ENCODE measurements at places on chromosomes 6 and 20.

GRCh38 chr6:167770291-167770955 is 56.3 kb upstream of the AFDN start:
- DNase-seq, result no peak

GRCh38 chr20:16243470-16243869 is 329.8 kb downstream of the KIF16B start:
- no peak for DNase-seq

DNA sequence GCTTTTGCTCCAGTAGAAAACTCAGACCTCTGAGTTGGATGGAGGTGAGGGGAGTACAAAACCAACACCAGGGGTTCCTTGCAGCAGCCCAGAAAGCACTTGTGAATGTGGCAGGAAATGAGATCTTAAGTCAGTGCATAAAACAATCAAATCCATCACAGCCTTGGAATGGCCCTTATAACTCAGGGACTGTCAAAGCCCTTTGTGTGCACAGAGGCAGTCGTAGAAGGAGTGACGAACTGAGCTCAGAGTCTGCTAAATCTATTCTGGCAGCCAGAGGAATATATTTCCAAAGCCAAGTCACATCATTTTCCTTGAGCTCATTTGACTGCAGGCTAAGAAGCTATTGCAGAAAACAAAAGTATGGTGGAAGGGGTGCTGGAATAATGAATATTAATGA is 676.6 kb downstream of the DHX35 start:
- DNase-seq, result no peak

DNA sequence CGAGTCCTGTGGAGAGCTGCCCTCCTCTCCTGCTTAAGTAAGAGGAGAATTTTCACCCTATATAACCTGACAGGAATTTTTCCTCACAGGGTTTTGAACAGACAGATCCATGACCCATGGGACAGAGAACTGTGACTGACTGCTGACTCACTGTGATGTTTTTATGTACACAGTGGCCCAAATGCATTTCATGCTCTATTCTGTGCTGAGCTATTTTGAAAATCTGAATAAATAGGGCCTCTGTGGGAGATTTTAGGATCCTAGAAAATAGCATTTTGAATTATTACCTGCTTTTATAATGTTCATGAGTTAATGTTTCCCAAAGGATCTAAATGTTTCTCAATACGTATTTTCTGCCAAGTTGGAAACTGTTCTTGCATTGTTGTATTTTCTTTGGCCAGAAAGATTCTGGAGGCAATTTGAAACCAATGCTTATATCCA is 577.4 kb downstream of the HTR1B start:
- no peak for DNase-seq

GRCh38 chr6:108441141-108441540 is 119.6 kb upstream of the FOXO3 start:
- DNase-seq, result no peak

GRCh38 chr6:48069280-48069679 is 41.7 kb downstream of the PTCHD4 start:
- no peak for DNase-seq
